Amniotic stem cell (primary cell): ENCODE measurements at places on chromosomes 2 and 18.

GRCh38 chr2:80168037-80168436, 136.5 kb downstream of the LRRTM1 start:
- DNase-seq: no peak

DNA sequence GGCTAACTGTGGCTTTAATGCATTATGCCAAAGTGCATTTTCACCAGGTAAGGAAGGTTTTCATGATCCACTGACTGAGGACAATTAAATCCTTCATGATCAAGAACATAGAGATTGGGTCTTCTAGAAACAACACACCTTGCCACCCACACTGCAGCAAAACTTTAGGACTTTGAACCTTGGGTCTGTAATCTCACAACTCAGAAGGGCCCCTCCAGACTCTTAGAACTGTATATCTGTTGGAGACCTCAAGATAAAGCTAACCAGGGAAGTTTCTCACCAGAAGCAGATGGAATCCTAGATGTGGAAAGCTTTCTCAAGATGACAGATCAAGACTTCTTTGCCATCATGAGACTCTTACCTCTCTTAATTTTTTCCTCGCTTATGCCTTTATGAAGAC, 42.5 kb upstream of the MAT2A start:
- no peak for DNase-seq

GRCh38 chr2:239533569-239534316, 132.9 kb upstream of the HDAC4 start:
- DNase-seq: no peak

DNA sequence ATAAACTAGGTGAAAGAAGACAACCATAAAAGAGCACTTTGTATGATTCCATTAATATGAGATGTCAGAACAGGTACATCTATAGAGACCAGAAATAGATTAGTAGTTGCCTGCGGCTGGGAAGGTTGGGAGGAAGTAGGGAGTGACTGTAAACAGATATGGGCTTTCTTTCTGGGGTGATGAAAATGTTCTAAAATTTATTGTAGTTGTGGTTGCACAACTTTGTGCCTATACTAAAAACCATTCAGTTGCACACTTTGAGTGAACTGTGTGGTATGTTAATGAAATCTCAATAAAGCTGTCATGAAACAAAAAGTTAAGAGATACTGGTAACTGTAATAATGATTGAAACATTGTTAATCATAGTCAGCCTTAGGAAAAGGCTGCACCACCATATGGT, 152.7 kb upstream of the ALPP start:
- no peak for DNase-seq

DNA sequence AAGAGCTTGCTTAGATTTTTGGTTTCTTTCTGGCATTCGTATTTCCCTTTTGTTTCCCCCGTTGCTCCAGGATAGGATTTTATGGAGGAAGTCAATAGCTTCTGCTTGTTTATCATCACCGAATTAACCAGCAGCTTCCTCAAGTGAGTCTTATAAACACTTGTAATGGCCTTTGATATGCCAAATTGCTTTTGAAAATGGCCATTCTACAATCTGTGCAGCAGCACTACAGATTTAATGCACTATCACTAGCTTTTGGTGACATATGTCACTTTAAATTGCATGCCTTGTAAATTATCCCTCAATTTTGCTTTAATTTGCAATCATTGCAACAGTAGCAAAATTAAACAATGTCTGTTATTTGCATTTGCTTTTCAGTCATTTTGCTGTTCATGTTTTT, 774.7 kb downstream of the METTL4 start:
- no peak for DNase-seq

- DNase-seq: no peak
These were observed 95.8 kb upstream of the MAP4K3 start for GRCh38 chr2:39532933-39533332.

- DNase-seq: no peak
These were observed 15.3 kb downstream of the EVX2 start for GRCh38 chr2:176068419-176068832.

- no peak for DNase-seq
These were observed 7.4 kb downstream of the KLHL30 start for GRCh38 chr2:238145851-238146250.

GRCh38 chr18:49169037-49169521, 218.3 kb upstream of the SMAD7 start:
- DNase-seq: no peak

DNA sequence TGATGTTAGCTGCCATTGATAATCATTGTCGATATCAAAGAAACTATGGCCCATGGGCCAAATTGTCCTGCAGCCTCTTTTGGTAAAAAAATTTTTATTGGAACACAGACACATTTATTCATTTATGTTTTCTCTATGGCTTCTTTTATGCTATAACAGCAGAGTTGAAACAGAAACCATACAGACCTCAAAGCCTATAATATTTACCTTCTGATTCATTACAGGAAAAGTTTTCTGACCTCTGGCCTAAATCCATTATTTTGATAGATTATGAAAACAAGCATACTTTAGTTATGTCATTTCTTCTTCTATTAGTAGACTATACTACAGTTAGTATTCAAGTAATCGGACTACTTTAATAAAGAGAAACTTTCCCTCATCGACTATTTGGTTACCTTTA, 349.7 kb upstream of the GALNT5 start:
- no peak for DNase-seq

DNA sequence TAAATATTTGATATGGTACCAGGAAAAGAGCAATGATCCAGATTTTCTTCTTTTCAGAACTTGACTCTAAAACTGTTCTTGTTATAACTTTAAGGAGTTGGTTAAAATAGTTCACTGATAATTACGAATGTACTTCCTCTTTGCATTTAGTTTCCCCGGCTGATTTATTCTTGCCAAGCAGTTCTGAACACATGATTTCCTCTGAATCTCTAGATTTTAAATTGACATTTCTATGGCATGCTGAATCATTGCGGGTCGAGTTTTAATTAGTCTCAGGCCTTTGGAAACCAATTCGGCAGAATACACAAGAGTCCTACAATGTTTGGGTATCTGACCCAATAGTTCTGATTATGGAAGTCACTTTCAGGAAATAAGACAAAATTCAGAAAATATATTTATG, 37.3 kb upstream of the DNAH7 start:
- DNase-seq: no peak

- no peak for DNase-seq
These were observed 228.3 kb upstream of the ERBB4 start for GRCh38 chr2:212766921-212767320.

DNA sequence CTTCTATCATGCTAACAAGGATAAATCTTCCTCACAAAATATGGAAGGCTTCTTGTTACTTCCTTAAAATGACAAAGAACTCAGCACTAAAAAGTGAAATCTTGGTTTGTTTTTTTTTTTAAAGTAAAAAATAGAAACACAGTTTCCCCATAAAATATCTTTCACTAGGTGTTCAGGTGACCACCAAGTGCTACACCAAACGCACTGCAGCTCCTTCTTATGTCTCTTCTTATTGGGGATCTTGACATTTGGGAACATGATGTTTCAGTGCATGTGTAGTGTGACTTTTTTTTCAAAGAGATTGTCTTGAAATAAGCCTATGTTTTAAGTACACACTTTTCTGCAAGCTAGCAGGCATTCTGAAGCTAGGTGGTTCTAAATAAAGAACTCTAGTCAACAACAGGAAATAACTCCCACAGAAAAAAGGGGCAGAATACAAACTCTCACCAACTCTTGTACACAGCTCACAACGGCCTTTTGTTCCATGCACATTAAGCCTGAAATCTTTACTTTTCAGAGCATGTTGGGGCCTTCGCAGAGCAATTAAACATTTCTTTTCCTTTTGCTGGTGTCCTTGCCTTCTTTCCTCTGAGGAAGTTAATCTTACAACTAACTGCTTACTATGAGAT, 13.2 kb upstream of the SERTAD2 start:
- DNase-seq: no peak

GRCh38 chr2:18630101-18630500, 40.7 kb upstream of the NT5C1B start:
- DNase-seq: no peak

DNA sequence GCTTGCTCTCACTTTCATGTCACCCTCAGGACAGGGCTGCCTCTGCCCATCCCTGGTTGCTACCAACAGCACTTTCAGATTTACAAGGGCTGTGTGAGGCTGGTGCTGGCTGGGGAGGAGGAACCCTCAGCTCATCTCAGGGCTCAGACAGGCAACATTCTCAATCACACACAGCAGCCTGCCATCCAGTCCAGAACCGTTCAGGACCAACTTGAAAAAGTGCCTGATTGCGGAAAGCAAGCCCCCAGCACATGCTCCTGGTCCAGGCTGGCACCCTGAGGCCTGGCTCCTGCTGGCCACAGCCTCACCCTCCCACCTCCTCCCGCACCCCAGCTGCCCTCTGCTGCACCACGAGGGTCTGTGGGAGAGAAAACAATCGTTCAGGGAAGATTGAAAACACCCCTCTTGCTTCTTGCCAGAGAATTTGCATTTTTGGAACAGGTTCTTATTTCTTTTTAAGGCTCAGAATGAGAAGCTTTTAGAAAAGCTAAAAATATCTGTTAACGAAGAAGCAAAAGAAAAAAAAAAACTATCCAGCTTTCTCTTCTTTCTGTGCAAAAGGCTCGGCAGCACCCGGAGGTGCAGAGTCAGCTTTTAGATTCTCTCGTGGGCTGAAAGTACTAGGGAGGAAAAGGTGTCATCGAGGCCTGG, 403.8 kb upstream of the ID2 start:
- DNase-seq: no peak

GRCh38 chr2:209940936-209941335, 61.5 kb upstream of the RPE start:
- no peak for DNase-seq

DNA sequence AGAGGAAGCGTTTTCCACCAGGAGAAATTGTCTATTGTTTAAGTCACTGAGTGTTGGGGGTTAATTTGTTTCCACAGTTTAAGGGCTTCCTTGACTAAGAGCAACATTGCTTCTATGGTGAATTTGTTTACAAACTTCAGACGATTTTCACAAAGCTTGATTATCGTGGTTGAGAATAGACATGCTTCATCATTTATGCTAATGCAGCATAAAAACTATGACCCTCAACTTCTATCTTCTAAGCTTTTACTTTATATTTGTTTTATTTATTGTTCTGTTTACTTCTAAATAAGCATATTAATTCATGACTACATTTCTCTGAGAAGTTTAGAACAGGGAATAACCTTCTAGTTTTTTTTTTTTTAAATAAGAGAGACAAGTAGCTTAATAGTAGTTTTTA, 483.5 kb downstream of the LRP1B start:
- no peak for DNase-seq

DNA sequence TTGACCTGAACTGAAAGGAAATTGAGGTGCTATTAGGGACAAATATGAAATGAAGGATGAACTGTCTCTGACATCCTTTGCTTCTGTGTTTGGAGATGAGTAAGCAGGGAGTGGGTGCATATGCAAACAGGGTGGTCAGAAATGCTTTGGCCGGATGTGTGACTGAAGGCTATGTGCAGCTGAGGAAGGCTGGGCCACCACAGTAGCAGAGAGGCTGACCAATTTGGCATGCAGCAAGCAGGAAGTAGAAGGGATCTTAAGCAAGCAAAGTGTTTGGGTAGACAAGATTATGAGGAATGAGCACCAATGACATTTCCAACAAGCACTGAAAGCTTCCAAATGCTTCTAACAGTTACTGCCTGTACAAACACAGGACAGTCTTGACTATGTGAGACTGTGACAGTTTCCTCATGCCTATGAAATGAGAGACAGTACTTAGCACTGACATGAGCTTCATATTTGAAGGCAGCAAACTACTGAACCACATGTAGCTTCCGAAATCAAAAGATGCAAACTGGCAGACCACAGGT, 3.3 kb upstream of the ACTR3 start:
- peak; percentile 59 for DNase-seq

- no peak for DNase-seq
These were observed 55.0 kb downstream of the EPB41L3 start for GRCh38 chr18:5488844-5489243.

DNA sequence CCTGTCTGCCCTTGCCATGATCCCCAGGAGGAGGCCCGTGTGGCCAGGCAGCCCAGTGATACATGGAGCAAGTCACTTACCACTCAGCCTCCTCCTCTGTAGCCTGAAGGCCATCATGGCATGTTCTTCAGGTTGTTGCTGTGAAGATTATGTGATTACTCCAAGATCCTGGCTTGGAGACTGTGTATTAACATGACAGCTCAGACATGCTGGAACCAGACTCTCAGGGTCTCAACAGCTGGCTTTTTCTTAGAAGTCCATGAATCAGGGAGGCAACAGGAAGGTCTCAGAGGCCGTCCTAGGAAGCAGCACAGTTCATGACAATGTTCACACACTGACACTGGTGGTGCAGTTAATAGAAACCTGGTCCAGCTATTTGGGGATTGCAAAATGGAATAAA, 158.6 kb upstream of the TWIST2 start:
- no peak for DNase-seq

GRCh38 chr18:47168509-47168908, 7.7 kb downstream of the IER3IP1 start:
- no peak for DNase-seq

DNA sequence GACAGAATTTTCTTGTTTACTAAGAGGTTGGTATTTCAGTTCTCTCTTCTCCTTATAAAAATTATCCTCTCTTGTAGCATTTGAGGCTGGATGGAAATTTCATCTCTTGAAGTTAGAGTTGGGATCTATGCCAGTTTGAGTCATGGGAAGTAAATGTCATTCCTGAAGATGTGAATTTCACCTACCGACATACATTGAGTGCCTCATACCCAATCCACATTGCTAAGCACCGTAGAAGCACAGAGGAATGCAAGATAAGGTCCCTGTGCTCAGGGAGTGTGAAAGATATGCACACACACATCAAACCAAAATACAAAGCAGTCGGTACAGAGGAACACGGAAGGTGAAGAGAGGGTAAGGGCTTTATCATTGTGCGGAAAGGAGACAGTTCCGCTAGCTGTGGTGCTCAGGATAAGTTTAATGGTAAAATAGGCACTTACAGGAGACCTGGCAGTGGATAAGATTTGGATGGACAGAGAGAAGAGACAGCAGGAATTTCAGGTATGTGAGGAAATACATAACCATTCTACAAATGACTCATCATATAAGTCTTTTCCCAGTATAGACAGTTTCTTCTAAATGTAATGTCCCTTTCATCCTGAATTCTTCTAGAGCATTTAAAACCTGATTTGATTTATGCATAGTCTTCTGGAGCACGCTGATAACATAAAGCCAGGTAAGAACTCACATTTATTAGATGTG, 205.3 kb upstream of the ST6GAL2 start:
- peak; percentile 16 for DNase-seq

DNA sequence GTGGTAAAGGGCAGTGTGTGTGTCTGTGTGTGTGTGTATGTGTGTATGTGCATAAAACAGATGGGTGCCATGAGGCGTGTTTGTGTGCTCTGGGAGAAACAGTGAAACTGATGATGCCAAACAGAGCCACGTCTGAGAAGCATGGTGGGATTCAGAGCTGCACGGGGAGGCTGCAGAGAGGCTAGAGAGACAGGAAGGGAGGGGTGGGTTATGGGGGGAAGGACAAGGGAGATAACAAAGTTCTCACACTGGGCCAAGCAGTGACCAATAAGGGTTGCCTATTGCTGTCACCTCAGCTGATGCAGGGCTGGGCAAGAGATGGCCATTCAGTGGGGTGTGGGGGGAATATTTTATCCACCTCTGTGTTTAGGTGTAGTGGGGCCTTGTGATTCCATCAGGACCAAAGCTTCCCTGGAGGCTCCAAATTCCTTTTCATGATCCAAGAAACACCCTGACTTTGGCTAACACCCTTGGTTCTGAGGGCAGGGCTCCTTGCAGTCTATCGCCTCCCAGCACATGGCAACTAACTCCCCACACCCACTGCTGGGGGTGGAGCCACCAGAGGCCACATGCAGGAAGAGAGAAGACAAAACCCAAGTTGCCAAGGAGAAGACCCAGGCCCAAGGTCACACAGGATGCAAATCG, 54.2 kb upstream of the POMC start:
- no peak for DNase-seq
